ENCODE measurements at places on chromosomes 1 and 21. TPM values are rescaled to one million over a fixed set of nuclear protein-coding genes. Genes with fewer than 3 reads are reported as not detected.

DNA sequence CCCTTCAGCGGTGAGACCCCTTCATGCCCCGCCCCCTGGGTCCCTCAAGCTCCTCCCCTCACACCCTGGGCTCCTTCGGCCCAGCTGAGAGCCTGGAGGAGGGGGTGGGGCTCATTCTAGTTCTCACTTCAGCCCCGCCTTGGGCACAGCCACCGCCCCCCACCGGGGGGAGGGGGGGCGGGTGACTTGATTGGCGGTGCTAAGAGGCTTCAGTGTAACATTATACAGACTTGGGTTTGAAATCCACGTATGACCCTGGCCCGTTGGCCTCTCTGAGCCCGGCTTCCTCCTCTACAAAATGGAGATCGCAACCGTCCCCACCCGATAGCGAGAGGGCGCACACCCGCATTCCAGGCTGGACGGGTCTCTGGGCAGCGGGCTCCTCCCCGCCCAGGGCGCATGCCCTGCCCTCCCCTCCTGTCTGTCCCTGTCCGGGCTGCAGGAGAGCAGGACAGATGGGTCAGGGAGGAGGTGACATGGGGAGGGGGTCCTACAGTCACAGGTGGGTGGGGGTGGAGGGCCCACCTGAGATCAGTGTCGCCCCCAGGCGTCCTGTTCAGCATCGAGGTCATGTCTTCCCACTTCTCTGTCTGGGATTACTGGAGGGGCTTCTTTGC, 5.1 kb downstream of the CLCNKB start:
- DNase-seq: peak; percentile 88

DNA sequence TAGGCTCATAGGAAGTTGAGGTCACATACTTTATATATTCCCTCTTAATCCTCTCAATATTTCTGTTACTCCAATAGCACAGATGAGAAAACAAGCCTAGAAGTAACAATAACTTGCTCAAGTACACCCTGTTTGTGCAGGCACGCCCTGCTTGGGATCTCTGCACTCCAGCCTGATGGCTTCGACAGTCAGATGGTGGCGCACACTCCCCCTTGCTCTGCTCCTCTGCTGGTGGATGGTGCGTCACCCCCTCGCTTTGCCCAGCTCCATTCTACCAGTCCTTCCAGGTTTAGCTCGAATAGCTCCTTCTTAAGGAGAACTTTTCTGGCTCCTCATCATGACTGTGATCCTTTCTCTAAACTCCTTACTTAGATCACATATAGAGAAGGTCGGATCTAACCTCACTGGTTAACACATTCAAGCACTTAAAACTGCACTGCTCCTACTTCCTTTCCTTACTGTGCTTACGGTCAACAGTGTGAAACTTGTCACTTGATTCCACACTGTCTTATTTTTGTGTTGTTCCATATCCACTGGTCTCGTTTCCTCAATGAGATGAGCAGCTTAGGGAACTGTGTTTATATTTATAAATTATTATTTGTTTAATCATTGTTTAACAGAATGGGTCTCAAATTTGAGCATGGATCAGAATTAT, 3.0 kb downstream of the TSPAN2 start:
- DNase-seq: no peak

DNA sequence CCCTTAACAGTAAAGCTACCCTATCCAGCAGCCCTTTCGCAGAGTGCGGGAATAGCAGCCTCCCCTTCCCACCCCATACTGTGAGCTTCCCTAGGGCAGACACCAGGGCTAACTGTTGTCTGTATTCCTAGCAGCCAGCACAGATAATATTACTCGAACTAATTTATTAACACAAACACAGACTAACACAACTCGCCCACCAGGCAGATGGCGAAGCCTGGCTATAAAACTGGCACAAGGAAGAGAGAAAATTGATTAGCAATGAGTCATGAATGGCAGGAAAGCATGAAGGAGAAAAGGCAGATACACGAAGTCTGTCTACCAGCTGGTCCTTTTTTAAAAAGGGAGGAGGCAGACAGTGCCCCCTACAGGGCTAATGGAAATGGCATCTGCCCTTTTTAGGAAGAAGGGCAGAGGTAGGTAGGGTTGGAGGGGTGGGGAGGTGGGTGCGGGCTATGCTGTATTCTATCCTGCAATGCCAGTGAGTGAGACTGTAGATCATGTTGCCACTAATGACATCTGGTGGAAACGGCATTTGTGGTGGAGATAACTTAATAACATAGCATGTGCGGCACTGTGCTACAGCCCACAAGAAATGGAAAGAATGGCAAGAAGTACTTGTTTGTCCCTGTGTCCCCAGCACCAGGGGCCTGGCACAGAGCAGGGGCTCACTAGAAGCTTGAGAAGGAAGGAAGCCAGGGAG, 30.6 kb upstream of the CTPS1 start:
- peak; percentile 24 for DNase-seq

The ITLN1 gene
- total RNA-seq: 23.7 TPM

The LIN28A gene
- not detected for total RNA-seq

All from right cardiac atrium (tissue), 5 donors.